SJCRH30 (cell line): ENCODE measurements at places on chromosomes 1 and 21.

GRCh38 chr1:21372383-21372782 lies 67.6 kb upstream of the NBPF3 start:
- H3K4me3 ChIP-seq = no peak overlapping the region
- no peak for DNase-seq
- no peaks in the 10 kb centered on the region for H3K36me3 ChIP-seq
- no peak overlapping the region for H3K27ac ChIP-seq
- no peaks in the 10 kb centered on the region for H3K4me1 ChIP-seq
- no peaks in the 10 kb centered on the region for H3K27me3 ChIP-seq

DNA sequence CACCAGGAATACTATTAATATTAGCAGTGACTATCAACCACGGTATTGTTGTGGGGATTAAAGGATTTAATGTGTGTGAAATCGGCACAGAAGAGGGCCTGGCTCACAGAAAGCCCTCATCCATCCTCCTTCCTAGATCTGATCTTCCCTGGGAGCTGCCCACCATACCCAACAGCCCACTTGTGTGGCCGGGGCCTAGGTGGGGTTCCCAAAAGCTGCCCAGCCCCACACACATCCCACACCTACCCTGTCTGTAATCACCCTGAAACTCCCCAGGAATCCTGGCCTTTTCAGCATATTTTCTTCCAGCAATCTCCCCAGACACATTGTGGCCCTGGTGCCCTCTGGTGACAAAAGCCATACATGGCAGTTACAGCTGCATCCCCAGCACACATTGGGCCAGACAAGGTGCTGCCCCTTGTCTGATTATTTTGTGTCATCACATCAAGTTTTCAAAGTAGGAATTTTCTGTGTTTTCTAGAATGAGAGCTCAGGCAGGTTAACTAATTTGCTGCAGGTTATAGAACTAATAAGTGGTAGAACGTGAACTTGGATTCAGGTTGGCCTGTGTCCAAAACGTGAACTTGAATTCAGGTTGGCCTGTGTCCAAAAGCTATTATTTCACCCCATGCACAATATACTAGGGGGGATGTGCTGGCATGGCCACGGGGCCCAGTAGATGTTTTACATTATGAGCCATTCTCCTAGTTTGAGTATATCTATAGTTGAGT lies 5.3 kb upstream of the SLC6A9 start:
- H3K4me3 ChIP-seq = no peak overlapping the region
- peaks cover 27% of the 10 kb centered on the region for H3K4me1 ChIP-seq
- no peaks in the 10 kb centered on the region for H3K27me3 ChIP-seq
- H3K27ac ChIP-seq = peak overlapping the region; percentile 13; the same call in 1 of the 2 replicates
- peak; percentile 77 for DNase-seq
- no peaks in the 10 kb centered on the region for H3K36me3 ChIP-seq

- peaks cover 55% of the 10 kb centered on the region for H3K27me3 ChIP-seq
- no peaks in the 10 kb centered on the region for H3K36me3 ChIP-seq
- no peak overlapping the region for H3K27ac ChIP-seq
- H3K4me3 ChIP-seq = no peak overlapping the region
- peaks cover 18% of the 10 kb centered on the region for H3K4me1 ChIP-seq
These were observed 1.3 kb downstream of the FNDC10 start for GRCh38 chr1:1598720-1599029.

DNA sequence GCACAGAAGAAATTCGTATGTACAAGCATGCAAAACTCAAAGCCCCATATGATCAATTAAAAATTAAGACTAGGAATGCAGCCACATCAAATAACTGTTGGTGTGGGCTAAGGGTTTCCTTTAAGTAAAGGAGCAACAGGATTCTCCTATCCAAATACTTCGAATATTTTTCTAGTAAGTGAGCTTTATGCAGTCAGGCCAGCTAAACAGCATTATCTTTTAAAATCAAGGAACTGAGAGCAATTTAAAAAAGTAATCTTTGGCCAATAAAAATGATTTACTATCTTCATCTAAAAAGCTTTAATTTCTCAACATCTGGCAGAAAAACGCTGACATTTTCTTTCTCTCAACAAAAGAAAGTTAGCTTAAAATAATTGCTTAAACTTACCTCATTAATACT lies 19.8 kb downstream of the CNN3 start:
- H3K36me3 ChIP-seq = peaks cover 68% of the 10 kb centered on the region
- H3K4me1 ChIP-seq = peaks cover 17% of the 10 kb centered on the region

DNA sequence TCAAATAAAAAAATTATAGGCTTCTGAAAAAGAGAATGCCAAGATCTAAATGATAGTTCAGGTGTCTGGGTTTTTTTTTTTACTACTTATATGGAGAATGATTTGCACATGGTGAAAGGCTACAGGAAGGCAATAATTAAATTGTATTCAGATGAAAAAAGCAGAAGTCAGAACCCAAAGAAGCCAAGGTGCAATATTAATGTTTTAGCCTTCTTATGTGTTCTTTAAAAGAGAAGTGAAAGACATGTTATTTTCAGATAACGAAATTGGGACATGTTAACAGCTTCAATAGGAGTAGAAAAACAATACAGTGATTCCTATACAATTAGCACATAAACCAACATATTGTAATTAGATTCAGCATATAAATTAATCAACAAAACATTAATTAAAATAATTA lies 452.9 kb upstream of the PRMT6 start:
- no peak for DNase-seq
- H3K4me1 ChIP-seq = no peaks in the 10 kb centered on the region
- H3K27ac ChIP-seq = no peak overlapping the region
- H3K36me3 ChIP-seq = no peaks in the 10 kb centered on the region

- H3K27ac ChIP-seq = no peak overlapping the region
- H3K4me3 ChIP-seq = no peak overlapping the region
- H3K36me3 ChIP-seq = peaks cover 1% of the 10 kb centered on the region; the same call in 1 of the 2 replicates
- H3K27me3 ChIP-seq = no peaks in the 10 kb centered on the region
- no peak for DNase-seq
- no peaks in the 10 kb centered on the region for H3K4me1 ChIP-seq
These were observed 36.4 kb downstream of the MAP3K7CL start for GRCh38 chr21:29166853-29167252.

DNA sequence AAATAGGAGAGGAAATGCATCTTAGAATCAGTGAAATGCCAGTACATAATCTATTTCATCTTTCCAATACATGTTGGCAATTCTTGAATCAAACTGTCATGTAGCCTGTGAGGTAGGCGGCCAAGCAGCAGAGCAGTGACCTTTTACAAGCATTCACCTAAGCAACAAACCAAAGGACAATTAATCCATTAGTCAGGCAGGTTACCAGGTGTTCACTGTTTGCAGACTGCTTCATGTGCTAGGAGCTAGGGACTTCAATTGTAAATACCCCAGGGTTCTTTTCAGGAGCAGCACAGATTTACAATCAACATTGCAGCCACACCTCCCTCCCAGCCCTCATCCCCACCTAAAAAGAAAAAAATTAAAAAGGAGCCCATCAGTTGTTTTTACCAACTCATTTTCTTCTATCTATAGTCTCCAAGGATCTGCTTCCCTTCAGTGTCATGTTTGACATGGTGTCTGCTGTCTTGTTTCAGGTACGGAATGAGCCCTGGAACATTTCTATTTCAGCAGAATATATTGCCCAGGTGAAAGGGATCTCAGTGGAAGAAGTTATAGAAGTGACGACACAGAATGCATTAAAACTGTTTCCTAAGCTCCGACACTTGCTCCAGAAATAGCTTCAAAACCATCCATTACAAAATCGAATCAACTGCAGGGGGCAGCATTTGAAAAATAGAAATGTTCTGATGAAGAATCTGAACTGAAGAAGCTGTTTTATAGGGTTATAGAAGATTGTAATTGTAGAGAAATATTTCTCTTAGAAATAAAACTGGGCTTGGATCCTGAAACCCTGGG lies 23.0 kb downstream of the TATDN3 start:
- DNase-seq = peak; percentile 61
- H3K4me3 ChIP-seq = no peak overlapping the region
- H3K4me1 ChIP-seq = no peaks in the 10 kb centered on the region; the same call in 1 of the 2 replicates
- no peak overlapping the region for H3K27ac ChIP-seq

DNA sequence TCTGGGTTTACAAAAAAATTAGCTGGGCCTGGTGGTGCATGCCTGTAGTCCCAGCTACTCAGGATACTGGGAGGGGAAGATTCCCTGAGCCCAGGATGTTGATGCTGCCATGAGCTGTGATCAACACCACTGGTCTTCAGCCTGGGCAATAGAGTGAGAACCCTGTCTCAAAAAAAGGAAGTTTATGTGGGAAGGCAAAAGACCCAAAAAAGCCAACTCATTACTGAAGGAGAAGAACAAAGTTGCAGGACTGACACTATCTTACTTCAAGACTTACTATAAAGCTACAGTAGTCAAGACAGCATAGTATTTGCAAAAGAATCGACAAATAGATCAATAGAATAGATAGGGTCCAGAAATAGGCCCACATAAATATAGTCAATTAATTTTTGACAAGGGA lies 9.2 kb upstream of the PTGS2 start:
- H3K27ac ChIP-seq = no peak overlapping the region
- H3K4me1 ChIP-seq = no peaks in the 10 kb centered on the region
- H3K36me3 ChIP-seq = no peaks in the 10 kb centered on the region
- H3K4me3 ChIP-seq = no peak overlapping the region
- H3K27me3 ChIP-seq = no peaks in the 10 kb centered on the region; the same call in 1 of the 2 replicates
- DNase-seq = no peak

DNA sequence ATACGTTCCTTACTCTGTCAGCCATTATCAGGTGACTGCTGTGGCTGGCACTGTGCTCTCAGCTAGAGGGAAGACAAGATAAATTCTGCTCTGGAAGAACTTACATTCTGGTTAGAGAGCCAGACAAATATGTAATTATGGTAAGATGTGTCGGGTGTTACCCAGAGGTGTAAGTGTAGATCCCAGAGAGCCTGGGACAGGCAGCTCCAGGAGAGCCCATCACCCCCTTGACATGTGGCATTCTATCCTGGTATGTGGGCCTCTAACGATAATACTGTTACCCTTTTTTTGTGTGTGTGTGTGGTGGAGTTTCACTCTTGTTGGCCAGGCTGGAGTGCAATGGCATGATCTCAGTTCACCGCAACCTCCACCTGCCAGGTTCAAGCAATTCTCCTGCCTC lies 19.0 kb downstream of the TRNAU1AP start:
- H3K4me3 ChIP-seq = no peak overlapping the region
- DNase-seq = no peak
- H3K27ac ChIP-seq = no peak overlapping the region
- H3K27me3 ChIP-seq = no peaks in the 10 kb centered on the region

GRCh38 chr1:118564961-118565703 lies 380.1 kb upstream of the SPAG17 start:
- no peak overlapping the region for H3K4me3 ChIP-seq
- H3K4me1 ChIP-seq = peaks cover 8% of the 10 kb centered on the region
- no peak for DNase-seq
- H3K36me3 ChIP-seq = no peaks in the 10 kb centered on the region
- H3K27ac ChIP-seq = peak overlapping the region; percentile 31; the same call in 1 of the 2 replicates

DNA sequence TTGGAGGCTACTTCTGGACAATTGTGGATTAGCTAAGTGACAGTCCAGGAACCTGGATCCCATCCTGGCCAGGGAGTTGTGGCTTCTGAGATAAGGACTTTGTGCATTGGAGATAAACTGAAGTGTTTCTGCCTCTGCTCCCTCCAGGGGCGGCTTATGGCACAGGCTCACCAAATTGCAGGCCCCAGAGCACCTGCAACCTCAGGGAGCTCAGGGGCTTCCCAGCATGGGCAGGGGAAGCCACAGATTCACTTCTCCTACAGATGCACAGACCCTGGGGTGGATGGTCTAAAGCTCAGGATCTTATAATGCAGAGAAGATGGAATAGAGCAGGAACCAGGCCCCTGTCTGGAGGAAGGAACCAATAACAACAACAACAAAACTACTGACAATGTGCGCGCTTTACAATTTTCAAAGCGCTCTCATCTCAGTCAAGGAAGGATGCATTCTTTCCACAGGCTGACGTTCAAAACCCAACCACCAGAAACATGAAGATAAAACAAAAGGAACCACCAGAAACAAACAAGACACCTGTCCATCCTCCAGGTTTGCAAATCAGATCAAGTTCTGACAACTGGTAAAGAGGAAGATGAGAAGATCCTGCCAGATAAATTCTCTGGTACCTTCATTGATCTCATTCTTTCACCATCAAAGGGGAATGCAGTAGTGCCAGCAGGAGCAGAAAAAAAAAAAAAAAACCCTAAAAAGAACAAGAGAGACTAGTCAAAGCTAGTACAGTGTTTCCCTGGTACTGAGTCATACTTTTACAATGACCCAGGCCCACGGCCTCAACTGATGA lies 121.0 kb upstream of the IRF2BP2 start:
- H3K27me3 ChIP-seq = no peaks in the 10 kb centered on the region
- H3K36me3 ChIP-seq = no peaks in the 10 kb centered on the region
- H3K4me3 ChIP-seq = no peak overlapping the region
- no peak for DNase-seq
- peaks cover 10% of the 10 kb centered on the region for H3K4me1 ChIP-seq

DNA sequence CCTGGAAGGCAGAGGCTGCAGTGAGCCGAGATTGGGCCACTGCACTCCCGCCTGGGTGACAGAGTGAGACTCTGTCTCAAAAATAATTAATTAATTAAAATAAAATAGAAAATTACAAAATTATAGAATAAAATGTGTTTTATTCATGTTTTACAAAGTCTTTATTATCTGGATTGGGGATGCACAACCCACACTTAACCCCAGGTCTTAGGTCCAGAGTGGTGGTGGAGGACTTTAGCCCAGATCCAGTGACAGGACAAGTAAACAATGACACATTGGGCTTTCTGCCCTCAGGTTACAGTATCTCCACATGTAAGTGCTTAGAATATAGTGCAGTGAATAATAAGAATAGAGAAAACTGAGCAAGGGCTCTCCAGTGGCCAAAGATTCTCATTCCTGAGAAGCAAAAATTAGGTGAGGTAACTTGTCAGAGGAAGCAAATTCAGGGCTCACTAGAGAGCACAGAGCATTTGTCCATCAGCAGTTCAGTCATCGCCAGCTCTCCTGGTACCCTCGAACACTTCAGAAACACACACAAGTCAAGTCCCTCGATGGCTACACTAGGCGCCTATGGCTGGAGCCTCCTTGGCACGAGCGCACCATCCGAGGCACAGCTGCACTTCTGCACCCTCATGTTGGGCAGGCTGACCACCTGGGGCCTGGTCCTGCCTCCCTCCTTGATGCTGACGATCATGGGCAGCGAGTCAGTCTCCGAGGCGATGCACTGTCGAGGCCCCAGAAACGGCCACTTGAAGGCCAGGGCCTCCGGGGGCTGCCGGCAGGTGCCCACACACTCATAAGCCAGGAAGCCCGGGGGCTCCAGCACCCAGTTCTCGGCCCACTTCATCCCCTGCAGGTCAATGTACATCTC lies 2.6 kb downstream of the LEFTY1 start:
- H3K27ac ChIP-seq = no peak overlapping the region
- no peaks in the 10 kb centered on the region for H3K27me3 ChIP-seq
- no peak for DNase-seq
- H3K36me3 ChIP-seq = no peaks in the 10 kb centered on the region
- H3K4me1 ChIP-seq = peaks cover 26% of the 10 kb centered on the region
